ENCODE measurements at places on chromosomes 12 and 14.

DNA sequence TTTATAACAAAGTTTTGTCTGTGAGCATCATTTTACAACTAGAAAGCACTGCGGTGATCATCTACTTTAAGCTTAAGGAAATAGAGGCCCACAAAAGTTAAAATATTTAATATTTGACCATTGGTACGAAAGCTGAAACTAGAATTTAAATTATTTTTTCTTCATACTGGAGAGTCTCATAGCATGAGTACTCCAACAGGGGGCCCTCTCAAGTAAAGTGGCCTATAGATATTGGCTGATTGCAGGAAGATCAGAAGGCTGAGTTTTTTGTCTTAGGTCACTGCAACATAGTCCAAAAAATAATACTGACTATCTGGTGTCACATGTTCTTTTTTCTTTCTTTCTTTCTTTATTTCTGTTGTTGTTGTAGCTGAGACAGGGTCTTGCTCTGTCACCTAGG is 75.3 kb upstream of the ZDHHC17 start:
- no peak for DNase-seq

GRCh38 chr12:45051572-45052125 is 750 bp upstream of the DBX2 start:
- DNase-seq: no peak

DNA sequence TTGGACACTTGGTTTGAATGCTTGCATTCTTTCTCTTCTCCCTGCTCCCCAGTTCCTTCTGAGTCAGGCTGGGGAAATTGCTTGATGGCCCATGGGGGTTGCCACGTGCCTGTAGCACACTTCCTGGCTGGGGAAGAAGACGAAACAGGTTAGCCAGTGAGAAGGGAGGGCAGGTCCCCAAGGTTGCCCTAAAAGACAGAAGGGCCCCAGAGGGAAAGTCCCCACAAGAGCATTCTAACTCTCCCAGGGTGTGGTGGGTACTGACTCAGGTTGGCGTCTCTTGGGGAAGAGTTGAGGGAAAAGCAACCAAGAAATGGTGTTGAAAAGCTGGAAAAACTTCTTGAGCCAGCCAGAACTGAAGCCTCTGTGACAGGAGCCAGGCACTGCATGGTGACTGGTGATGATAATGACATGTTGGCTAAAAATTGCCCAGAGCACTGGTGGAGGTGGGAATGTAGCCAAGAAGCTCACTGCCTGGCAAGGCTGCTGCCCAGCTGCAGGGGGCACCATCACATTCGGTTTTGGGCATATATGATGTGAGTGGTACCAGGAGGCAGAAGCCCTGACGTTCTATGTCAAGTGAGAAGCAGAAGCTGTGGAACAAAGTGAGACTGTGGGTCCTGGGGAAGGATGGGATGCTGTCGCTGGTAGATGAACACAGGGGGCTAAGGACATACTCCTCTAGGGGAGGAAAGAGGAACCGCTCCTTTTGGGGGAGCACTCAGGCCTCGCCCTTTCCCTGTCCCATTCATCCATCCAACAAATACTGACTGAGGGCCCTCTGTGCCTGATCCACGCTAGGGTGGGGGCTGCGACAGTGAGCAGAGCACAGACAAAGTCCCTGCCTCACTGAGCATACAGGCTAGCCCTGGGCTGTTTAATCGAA is 8.1 kb upstream of the RABGGTA start:
- no peak for DNase-seq

GRCh38 chr14:58265401-58265800 is 20.8 kb downstream of the PSMA3 start:
- no peak for DNase-seq
